ENCODE measurements at places on chromosomes 16 and 17. TPM values are rescaled to one million over a fixed set of nuclear protein-coding genes. Genes with fewer than 3 reads are reported as not detected.

- no peak overlapping the region for H3K4me3 ChIP-seq
- H3K36me3 ChIP-seq, result no peaks in the 10 kb centered on the region
- H3K27ac ChIP-seq, result no peak overlapping the region
- no peaks in the 10 kb centered on the region for H3K4me1 ChIP-seq
- DNase-seq, result no peak
These were observed 7.3 kb upstream of the CPHXL start for GRCh38 chr16:75733305-75734211.

GRCh38 chr16:84874004-84874435, 54.2 kb downstream of the CRISPLD2 start:
- no peak overlapping the region for H3K4me3 ChIP-seq
- no peaks in the 10 kb centered on the region for H3K4me1 ChIP-seq
- no peak overlapping the region for H3K27ac ChIP-seq

DNA sequence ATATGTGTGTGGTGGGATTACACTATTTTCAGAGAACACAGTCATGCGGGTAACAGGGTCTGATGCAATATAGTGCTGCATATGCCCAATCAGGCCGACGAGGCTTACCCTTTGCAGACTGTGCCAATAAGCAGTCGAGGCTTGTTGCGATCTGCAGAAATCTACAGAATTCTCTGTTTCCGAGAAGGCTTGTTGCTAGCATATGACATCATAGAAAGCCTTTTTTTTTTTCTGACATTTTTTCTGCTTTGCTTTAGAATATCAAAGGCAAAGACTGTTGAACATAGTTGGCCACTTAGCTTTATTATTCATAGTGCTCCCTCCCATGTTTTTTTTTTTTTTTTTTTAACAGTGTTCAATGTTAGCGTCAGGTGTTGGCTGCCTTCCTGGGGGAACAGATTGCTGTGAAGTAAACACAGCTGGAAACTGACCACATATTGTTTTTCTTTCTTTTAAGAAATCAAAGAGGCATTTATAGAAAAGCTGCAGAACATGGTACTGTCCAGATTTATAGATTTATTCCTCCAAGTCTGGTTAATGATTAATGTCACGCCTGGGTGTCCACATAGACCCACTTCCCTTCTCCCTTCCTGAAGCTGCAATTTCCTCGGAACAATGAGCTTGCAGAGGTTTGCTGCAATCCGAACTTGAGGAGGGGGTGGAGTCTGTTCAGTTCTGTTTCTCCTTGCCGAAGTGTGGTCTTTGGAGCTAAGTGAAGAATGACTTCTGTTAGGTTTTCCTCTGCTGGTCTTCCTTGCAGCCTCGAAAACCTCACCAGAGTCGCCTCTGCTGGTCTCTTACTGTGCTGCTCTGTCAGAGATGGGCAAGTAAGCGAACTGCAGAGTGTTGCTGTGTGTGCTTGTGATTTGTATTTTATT, 87.3 kb downstream of the MAP2K6 start:
- no peak for DNase-seq
- no peaks in the 10 kb centered on the region for H3K27me3 ChIP-seq
- peaks cover 10% of the 10 kb centered on the region for H3K36me3 ChIP-seq
- H3K27ac ChIP-seq, result peak overlapping the region; percentile 63
- peaks cover 30% of the 10 kb centered on the region for H3K4me1 ChIP-seq
- H3K4me3 ChIP-seq, result peak overlapping the region; percentile 14

DNA sequence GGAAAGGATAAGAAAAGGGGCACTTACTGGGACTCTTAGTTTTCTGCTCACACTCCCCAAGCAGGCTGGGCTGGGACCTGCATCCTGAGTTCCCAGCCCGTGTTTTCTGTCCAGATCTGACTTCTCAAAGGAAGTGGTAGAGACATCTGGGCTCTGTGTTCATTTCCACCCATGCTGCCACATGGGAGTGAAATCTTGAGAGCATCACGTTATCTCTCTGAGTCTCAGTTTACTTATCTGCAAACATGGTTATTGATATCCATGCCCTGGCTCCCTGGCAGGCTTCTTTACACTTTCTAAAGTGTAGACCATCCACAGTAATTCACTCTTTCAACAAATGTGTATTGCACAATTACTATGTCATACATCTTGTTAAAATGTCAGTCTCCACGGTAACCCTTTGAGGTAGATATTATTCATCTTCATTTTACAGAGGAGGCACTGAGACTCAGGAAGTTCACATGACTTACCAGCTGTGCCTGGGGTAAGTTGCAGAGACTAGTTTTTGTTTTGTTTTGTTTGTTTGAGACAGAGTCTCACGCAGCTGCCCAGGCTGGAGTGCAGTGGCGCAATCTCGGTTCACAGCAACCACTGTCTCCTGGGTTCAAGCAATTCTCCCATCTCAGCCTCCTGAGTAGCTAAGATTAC, 3.4 kb downstream of the ZNF688 start:
- H3K27me3 ChIP-seq, result no peaks in the 10 kb centered on the region
- H3K4me3 ChIP-seq, result peak overlapping the region; percentile 34
- peaks cover 26% of the 10 kb centered on the region for H3K4me1 ChIP-seq
- no peak overlapping the region for H3K27ac ChIP-seq
- H3K36me3 ChIP-seq, result no peaks in the 10 kb centered on the region

Gene TBC1D3E
- total RNA-seq, result not detected

Gene MT1M
- total RNA-seq, result not detected

DNA sequence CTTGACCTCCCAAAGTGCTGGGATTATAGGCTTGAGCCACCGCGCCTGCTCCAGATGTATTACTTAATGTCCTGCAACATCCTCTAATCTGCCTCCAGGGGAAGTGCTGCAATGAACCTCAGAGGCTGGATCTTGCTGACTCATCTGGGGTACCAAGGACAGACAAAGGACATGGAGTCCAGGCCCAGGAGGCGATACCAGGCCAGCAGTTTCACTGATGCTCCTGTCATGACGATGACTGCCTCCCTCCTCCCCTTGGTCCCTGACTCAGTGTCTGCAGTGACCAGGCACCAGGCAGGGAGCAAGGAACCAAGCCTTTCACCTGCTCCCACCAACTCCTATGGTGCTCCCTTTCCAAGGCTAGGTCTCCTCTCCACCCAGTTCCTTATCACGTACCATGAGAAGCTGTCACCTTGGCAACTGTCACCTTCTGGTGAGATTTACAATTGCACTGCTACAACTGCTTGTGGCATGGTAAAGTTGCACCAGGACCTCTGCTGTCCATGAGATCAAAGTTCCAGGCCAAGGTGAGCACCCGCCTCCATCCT, 21.6 kb upstream of the PHOSPHO1 start:
- no peak overlapping the region for H3K27ac ChIP-seq
- no peaks in the 10 kb centered on the region for H3K36me3 ChIP-seq
- no peak overlapping the region for H3K4me3 ChIP-seq

Gene HOXB6
- total RNA-seq, result 11.5 TPM
